ENCODE measurements at places on chromosomes 5 and 9. TPM values are rescaled to one million over a fixed set of nuclear protein-coding genes. Genes with fewer than 3 reads are reported as not detected.

- no peak for DNase-seq
Measured at GRCh38 chr9:74953235-74953751, 581 bp upstream of the C9orf40 start.

Gene SAXO1
- not detected for total RNA-seq

DNA sequence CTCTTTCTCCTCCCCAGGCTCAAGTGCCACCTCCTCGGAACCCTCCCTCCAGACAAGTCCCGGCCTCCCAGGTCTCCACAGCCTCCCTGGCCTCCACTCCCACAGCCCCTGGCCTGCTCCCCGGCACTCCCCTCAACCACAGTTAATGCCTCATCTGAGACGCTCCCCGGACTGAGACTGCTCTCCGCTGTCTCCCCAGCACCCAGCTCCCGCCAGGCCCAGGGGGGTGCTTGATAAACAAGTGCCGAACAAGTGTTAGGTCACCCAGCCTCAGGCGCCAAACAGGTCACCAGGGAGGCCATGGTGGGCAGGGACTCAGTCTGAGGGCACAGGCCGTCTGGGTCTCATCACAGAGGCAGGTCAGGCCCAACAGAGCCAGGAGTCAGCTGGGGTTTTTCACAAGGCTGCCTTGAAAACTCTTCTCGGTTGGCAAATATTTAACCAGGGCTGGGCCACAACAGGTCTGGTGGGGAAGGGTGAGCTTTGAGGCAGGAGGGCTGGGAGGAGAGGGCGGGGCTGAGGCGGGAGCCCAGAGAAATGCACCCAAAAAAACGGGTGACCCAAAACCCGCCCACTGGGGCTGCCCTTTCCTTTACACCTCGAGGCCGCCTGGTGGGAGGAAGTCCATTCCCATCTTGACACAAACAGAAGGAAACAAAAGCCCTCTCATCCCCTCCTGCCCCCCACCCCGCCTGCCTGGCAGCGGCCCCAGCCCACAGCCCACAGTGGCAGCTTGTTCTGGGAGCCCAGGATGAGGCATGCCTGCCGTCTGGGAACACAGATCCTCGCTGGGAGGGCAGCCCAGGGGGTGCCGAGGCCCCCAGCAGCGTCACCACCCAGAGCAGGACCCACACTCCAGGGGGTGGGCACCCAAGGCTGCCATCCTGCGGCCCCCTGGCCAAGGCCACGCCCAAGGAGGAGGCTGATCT, 66.6 kb upstream of the STXBP1 start:
- DNase-seq = peak; percentile 88

Gene RASEF
- 1.1 TPM for total RNA-seq

- no peak for DNase-seq
Measured at GRCh38 chr9:26181836-26182235, 503.6 kb upstream of the TUSC1 start.

- no peak for DNase-seq
Measured at GRCh38 chr9:120413121-120414048, 166.6 kb downstream of the CDK5RAP2 start.

- DNase-seq = no peak
Measured at GRCh38 chr5:107118184-107119019, 552.3 kb downstream of the EFNA5 start.

GRCh38 chr5:181159286-181160151, 12.1 kb downstream of the OR2V2 start:
- peak; percentile 91 for DNase-seq

GRCh38 chr9:127965953-127966352, 14.8 kb downstream of the EEIG1 start:
- no peak for DNase-seq

DNA sequence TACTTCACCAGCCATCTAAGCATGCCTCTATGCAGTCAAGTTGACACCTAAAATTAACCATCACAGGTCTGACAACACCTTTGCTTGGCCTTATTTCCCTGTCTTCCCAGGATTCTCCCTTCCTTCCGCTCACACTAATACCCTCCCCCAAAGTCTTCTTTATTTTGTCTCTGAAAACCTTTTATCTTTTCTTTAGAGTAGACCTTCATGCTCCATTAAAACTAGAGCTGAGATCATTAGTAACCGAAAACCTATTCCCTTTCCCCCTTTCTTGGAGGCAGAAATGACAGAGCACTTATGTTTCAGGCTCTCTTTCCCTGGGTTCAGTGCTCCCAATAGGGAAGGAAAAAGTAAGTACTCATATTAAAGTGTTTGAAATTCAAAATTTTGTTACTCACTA, 423.8 kb downstream of the YTHDC2 start:
- DNase-seq = no peak

Gene FAM78A
- 1.2 TPM for total RNA-seq

Gene DMRT2
- 0.36 TPM for total RNA-seq

Gene IFNA21
- total RNA-seq = not detected

- DNase-seq = no peak
Measured at GRCh38 chr5:14156650-14157492, 13.7 kb downstream of the TRIO start.

Gene SPATA31C2
- not detected for total RNA-seq

- peak; percentile 68 for DNase-seq
Measured at GRCh38 chr5:52989025-52989780, at the start of gene ITGA2. Gene ITGA2 (plus strand): TSS chr5:52989352. CDS start chr5:52989469, 117 bp downstream.

Gene DAB2
- total RNA-seq = 74.1 TPM

DNA sequence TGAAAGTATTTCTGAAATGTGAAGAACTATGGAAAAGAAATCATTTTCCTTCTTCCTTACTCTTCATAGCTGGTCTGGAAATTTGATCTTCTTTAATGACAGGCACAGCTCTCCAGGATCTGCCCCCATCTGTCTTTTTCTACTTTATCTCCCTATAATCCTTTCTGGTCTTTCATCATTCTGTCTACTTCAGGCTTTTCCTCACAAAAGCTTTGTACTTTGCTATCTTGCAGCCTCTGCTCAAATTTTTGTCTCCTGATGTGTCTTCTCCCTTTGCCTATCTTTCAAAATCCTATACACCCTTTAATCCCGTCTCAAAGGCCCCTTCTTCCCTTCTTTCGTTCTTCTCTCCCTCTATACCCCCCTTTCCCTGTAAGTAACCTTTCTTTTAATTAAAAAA, 114.9 kb upstream of the ATP10B start:
- DNase-seq = no peak

GRCh38 chr9:88064554-88064953, 73.7 kb downstream of the SPATA31C2 start:
- DNase-seq = no peak

GRCh38 chr9:14346811-14347405, 33.0 kb upstream of the NFIB start:
- DNase-seq = no peak

Gene HACD4
- 8.8 TPM for total RNA-seq

- DNase-seq = no peak
Measured at GRCh38 chr5:134851307-134851923, 5.6 kb downstream of the C5orf24 start.

GRCh38 chr9:135215571-135216161, 128.2 kb downstream of the OLFM1 start:
- peak; percentile 57 for DNase-seq

DNA sequence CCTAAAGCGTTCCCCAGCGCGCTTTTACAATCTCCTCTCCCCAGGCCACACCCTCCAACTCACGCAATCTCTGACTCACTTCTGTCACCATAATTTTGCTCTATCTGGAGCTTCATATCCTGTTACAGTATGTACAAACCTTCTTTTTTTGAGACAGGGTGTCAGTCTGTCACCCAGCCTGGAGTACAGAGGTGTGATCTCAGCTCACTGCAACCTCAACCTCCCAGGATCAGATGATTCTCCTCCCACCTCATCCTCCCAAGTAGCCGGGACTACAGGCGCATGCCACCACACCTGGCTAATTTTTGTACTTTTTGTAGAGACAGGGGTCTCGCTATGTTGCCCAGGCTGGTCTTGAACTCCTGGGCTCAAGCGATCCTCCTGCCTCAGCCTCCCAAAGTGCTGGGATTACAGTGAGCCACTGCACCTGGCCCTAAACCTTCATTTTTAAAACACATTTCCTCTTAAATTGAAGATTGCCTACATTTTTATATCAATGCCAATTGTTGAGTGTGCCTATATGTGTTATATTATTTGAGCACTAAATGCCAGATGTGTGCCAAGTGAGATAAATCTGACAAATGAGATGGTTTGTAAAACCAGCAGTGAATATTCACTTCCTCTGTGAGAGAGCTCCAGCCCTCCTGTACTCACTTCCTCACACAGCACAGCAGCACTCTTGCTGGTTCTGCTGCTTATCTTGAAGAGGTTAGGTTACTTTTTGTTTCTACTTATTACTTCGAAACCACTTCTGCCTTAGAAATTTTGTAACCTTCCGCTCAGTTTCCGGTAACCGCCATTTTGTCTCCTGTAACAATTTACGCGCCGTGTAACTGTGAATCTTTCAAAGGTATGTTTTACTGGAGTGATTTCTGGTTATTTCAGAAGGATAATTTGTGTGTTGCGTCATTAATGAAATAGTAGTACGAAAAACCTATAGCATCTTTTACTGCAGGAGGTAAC, 57.9 kb downstream of the DOCK8 start:
- no peak for DNase-seq

- DNase-seq = no peak
Measured at GRCh38 chr9:111516061-111516465, 8.9 kb upstream of the ZNF483 start.

DNA sequence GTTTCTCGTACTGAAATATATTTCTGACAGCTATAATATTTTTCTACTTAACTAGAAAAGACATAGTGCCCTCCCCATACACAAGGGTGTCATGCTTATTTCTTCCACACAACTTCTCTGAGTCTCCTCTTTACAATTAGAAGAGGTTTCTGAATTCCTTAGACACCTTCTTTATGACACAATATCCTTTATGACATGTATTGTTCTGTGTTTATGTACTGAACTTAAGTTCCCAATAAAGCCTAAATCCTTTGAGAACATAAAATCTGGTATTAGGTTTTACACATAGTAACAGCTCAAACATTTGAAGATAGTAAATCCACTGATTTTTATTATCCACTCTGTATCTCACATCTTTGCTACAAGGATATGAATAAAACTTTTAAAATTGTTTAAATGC, 32.5 kb downstream of the GRAMD2B start:
- no peak for DNase-seq

DNA sequence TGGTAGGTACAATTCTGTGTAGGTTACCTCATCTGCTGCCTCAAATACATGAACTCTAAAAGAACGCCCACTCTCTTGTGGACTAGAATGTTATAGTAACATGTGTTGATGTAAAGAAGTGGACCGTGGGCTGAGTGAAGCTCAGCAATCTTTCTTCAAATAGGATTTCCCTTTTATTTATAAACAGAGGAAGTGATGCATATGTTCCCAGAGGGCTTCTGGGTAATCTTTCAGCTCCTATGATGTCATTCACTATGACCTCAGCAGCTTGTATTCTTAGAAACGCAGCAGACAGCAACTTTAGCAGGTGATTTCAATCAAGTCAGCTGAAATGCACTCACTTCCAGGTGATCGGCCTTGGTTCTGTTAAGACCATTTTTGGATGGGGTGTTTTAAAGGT, 14.4 kb downstream of the F2RL2 start:
- no peak for DNase-seq

GRCh38 chr5:131928957-131929356, 16.5 kb downstream of the MEIKIN start:
- no peak for DNase-seq

DNA sequence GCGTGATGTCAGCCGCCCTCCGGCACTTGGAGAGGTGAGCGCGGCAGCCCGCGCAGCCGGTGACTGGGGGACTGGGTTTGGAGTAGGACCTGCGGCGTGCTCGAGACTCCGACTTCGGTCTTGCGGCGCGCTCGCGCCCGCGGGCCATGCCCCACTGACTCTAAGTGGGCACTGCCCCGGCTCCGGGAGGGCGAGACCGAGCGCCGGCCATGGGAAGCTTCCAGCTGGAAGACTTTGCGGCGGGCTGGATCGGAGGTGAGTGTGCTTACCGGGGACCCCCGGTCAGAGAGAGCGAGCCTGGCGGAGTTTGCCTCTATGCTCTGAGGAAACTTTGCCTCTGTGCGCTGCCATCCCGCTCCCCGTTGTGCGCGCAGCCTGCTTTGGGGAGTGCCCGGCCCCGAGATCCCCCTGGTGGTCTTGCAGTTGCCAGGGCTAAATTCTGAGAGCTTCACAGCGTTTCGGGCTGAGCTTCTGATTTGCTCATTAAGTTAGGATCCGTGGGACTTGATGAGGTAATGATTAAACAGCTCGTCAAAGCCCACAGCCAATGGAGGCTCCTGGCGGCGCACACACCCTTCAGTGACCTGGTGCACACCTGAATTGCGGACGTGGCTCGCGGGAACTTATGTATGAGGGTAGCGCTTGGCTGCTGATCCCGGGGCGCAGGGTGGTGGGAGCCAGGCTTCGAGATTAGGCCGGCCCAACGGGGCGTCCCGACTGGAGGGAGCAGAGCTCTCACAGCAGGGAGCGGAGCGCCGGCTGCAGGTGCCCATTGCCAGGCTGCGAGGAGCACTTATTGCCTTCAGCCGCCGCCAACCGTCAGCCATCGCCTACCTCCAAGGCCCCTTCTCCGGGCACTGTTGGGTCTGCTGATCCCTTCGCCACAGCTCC, at the start of gene SLC25A48:
SLC25A48 (plus strand) TSS at position 25 of the 891 bp plus-strand sequence; CDS start at position 210, 185 bp downstream.
- no peak for DNase-seq

DNA sequence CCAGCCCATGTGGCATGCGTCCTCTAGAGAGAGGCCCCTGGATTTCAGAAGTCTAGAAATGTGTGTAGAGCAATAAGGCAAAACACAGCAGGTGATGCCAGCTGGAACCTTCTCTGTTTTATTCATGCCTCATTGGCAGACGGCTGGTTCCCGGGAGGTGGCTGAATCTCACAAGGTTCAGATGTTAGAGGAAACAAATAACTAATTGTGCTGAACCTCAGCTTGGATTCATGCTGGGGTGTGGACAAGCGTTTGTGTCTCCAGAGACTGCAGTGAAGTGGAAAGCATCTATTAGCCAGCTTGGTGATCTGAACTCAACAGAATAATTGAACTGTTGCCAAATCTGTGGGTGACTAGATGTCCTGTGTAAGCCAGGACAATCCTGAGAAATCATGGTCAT, 131.1 kb upstream of the NR4A3 start:
- no peak for DNase-seq

Gene PCDHGA11
- 9.5 TPM for total RNA-seq

DNA sequence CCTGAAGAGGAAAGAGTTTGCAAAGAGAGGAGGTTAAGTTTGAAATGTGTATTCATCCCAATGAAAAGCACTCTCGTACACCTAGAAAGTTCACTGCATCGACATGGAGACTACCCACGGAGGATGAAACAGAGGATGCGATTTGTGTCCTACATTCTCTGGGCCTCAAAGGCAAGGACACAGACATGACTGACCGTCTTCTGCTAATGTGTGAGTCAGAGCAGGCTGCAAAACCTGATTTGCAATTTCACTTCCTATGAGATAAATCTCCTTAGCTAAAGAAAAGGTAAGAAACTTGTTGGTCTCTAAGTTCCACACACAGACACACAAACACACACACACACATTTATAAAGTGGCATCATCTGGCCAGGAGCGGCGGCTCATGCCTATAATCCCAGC, 98.6 kb downstream of the GNAQ start:
- DNase-seq = no peak
